ENCODE measurements at places on chromosomes 5 and 9.

DNA sequence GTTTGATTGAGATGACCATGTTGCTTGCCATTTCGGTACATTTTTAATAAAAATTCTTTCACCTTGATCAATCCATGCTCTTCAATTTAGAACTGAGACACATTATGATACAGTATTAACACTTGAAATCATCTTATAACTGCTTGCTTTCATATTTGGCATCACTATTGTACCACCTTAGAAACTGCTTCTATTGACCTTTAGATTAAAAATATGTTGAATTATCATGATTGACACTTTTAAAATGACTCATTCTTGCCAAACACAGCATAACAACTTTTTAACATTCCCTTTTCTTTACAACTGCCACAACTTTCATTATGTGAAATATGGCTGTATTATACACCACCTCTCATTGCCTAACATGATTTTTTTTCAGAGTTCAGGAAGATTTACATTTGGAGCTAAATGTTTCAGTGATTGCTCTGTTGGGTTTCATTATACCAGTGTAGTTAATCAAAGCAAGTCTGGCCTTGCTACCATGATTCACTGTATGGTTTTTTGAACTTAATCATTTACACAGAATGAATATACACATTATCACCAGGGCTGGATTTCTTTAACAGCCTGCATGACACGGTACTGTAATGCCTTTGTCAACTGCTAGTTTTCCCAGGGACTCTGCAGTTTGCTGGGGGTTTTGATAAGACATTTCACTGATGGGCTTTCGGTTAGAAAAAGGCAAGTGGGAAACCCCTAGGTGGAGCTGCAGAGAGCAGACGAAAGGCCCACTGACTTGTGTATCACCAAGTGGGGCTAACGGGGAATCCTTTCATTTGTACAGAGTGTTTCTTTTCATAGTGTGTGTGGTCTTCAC, 93.6 kb upstream of the TLE4 start:
- DNase-seq, result peak; percentile 64

- DNase-seq, result no peak
Measured at GRCh38 chr5:119336262-119336661, 19.6 kb upstream of the TNFAIP8 start.

GRCh38 chr5:949815-950560, 57.3 kb downstream of the TRIP13 start:
- no peak for DNase-seq

GRCh38 chr9:78354324-78354973, 57.5 kb downstream of the PSAT1 start:
- no peak for DNase-seq

GRCh38 chr9:129121483-129121882, 10.3 kb downstream of the PTPA start:
- DNase-seq, result no peak

- DNase-seq, result no peak
Measured at GRCh38 chr5:61624553-61625136, 292.6 kb downstream of the ZSWIM6 start.

DNA sequence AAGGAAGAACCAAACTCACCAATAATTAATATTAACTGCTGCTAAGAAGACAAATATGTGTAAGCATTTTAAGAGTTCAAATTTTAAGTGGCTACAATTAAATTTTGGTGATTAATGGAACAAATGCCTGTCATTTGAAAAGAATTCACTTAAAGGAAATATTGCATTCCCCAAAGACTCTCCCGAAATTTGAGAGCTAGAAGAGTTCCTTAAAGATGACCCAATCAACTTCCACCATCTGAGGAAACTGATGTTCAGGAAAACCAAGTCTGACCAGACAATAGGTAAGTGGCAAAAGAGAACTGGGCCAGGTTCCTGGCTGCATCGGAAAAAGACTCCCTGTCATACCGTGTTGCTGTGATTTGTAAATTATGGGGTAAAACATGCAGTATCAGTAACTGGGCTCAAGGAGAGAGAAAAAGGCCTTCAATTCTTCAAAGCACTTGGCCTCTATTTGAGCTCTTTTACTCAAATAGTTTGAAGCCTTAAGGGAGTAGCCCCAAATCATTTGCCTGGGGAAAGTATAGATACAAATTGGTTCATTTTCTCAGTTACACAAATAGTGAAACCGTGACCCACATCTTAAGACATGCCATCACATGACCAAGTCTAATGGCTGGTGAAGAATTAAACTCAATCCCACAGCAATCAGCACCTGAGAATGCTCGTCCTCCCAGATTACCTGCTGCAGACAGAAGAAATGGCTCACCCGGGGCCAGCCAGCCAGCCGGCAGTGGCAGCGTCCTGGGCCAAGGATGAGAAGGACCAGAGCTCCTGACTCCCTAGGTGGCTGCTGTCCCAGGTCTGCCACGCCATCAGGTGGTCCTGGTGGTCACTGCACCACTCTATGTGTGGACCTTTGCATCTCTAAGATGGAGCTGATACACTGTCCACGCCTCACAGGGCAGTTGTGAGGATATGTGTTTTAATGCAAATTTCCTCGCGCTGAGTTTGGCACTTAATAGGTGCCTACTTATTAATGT, 162.9 kb downstream of the TTLL11 start:
- DNase-seq, result peak; percentile 47

DNA sequence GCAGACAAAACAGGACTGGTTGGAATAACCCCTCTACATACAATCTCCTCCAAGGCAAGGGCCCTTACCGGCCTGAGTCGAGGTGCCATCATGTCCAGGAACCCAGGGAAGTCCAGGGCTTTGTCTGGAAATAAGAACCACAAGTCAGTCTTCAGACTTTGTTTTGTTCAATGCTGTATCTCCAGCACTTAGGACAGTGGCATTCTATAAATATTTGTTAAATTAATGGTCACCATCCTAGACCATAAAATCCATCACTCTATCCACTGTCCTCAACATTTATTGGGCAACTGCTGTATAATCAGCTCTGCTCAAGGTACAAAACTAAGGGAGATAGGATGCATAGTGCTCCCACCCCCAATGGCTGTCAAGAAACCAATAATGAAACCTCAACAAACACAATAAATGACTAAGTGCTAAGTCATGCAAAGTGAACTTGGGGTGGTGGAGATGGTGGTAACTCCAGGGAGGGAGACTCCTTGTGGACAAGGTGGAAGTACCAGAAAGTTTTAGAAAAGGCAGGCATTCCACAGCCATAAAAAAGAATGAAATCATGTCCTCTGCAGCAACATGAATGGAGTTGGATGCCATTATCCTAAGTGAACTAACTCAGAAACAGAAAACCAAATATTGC, 5.0 kb downstream of the RELL2 start:
- no peak for DNase-seq

- DNase-seq, result no peak
Measured at GRCh38 chr9:96420468-96421219, 2.5 kb upstream of the ZNF367 start.

DNA sequence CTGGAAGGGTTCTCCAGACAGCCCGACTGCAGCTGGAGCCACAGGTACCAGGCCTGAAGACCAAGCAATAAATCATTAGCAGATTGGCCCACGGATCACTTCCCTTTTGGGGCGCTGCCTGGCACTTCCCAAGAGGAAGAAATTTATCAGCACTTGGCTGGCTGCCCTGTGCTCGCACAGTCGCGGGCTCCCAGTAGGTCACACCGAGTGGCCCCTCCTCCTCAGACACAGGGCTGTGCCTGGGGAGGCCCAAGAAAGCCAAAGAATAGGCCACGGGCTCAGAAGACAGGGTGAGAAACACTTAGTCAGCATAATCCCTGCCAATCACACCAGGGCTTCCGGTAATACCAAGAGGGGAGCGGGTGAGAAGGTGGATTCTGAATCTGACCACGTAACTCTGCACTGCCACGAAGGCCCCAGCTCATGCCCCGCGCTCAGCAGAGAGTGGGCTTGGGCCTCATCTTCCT, 115.7 kb upstream of the MSX2 start:
- DNase-seq, result peak; percentile 40
